T-helper 17 cell (primary cell): ENCODE measurements at places on chromosomes 1 and 21.

DNA sequence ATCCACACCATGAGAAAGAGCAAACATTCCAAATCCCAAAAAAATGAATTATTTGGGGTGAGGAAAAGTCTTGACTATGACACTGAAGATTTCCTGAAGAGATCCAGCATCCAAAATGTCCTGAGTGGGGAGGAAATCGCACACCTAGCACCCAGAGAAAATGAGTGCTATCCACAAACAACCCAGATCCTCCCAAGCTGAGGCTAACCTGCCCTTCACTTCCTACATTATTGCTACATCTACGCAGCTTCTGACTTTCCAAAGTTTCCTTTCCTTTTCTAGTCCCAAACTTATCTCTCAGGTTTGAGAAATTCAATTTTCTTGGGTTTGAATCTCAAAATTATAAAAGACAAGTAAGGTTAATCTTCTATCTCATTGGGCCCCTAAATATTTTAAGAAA lies 906 bp upstream of the RGS13 start:
- DNase-seq = no peak

DNA sequence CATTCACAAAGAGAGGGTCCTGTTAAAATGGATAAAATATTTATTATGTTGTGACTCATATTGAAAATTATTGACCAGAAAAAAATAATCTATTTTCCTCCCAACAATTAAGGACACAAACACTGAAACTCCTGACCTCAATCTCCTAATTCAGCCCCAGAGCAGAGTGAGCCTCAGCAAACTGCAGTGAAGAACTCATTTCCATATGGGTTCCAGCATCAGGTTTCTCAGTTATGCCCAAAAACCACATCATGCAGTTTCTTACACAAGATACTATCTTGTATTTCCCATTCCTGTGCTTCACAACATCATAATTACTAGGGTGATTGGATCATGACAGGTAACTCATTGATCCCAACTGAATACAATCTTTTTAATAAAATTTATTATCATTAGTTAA lies 15.4 kb downstream of the PYHIN1 start:
- no peak for DNase-seq

- DNase-seq = no peak
Observed at GRCh38 chr21:34166468-34166867, 93.1 kb downstream of the MRPS6 start.

- DNase-seq = no peak
Observed at GRCh38 chr1:230609208-230609607, 33.1 kb upstream of the COG2 start.

- no peak for DNase-seq
Observed at GRCh38 chr1:34684266-34684665, 70.6 kb upstream of the GJB5 start.

- DNase-seq = no peak
Observed at GRCh38 chr1:229129301-229130027, 141.4 kb upstream of the RAB4A start.

GRCh38 chr1:224116131-224116530 lies 2.2 kb downstream of the FBXO28 start:
- DNase-seq = no peak

- DNase-seq = no peak
Observed at GRCh38 chr1:161351482-161351881, 16.2 kb downstream of the CFAP126 start.
